ENCODE measurements at places on chromosomes 1 and 21.

- DNase-seq: no peak
- no peaks in the 10 kb centered on the region for H3K27me3 ChIP-seq
- peaks cover 16% of the 10 kb centered on the region for H3K4me1 ChIP-seq
- H3K27ac ChIP-seq: peak overlapping the region; percentile 15
- H3K4me3 ChIP-seq: no peak overlapping the region
Observed at GRCh38 chr1:32939655-32940371, 24.8 kb downstream of the RNF19B start.

- H3K27me3 ChIP-seq: no peaks in the 10 kb centered on the region
- H3K36me3 ChIP-seq: no peaks in the 10 kb centered on the region
- H3K4me3 ChIP-seq: no peak overlapping the region
- H3K4me1 ChIP-seq: no peaks in the 10 kb centered on the region
- H3K27ac ChIP-seq: no peak overlapping the region
- no peak for DNase-seq
Observed at GRCh38 chr1:163361123-163361934, 39.6 kb downstream of the NUF2 start.

DNA sequence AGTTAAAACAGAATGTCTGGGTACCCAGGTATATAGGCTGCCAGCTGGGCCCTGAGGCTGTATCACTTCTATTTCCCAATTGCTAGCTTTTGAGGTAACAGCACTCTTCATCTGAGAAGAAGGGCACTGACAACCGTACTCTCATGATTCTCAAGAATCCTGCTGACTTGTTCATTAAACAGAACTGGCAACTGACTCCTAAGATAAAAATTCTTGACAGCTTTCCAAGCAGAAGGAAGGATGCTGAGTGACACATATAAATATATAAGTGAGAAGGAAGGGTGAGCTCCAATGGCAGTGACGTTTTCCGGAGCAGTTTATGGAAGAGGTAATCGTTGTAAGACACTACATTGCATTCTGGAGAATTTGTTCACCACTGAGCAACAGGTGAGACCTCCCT lies 48.1 kb upstream of the NRIP1 start:
- no peak overlapping the region for H3K4me3 ChIP-seq
- H3K27ac ChIP-seq: no peak overlapping the region
- H3K27me3 ChIP-seq: no peaks in the 10 kb centered on the region
- no peaks in the 10 kb centered on the region for H3K36me3 ChIP-seq
- no peak for DNase-seq

- no peaks in the 10 kb centered on the region for H3K27me3 ChIP-seq
- peaks cover 86% of the 10 kb centered on the region for H3K36me3 ChIP-seq
- no peak overlapping the region for H3K27ac ChIP-seq
- H3K4me3 ChIP-seq: no peak overlapping the region
- no peak for DNase-seq
Observed at GRCh38 chr1:183543619-183544204, 46.5 kb downstream of the NCF2 start.

GRCh38 chr1:6434186-6434585 lies 9.6 kb downstream of the ESPN start:
- H3K36me3 ChIP-seq: no peaks in the 10 kb centered on the region
- no peak for DNase-seq
- H3K27me3 ChIP-seq: peaks cover 38% of the 10 kb centered on the region

DNA sequence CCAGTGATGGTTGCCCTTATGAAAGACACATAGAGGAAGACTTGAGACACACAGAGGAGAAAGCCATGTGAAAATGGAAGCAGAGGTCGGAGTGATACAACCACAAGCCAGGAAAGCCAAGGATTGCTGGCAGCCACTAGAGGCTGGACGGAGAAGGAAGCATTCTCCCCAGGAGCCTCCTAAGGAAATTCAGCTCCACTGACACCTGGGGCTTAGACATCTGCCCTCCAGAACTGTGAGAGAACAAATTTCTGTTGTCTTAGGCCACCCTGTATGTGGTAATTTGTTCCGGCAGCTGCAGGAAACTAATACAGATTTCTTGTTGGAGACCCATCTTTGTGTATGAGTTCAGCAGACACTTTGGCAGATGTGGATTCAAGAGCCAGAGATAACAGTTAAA lies 126.9 kb upstream of the ATP1A1 start:
- no peak for DNase-seq
- no peak overlapping the region for H3K27ac ChIP-seq
- no peak overlapping the region for H3K4me3 ChIP-seq
- H3K4me1 ChIP-seq: peaks cover 14% of the 10 kb centered on the region
- no peaks in the 10 kb centered on the region for H3K36me3 ChIP-seq

DNA sequence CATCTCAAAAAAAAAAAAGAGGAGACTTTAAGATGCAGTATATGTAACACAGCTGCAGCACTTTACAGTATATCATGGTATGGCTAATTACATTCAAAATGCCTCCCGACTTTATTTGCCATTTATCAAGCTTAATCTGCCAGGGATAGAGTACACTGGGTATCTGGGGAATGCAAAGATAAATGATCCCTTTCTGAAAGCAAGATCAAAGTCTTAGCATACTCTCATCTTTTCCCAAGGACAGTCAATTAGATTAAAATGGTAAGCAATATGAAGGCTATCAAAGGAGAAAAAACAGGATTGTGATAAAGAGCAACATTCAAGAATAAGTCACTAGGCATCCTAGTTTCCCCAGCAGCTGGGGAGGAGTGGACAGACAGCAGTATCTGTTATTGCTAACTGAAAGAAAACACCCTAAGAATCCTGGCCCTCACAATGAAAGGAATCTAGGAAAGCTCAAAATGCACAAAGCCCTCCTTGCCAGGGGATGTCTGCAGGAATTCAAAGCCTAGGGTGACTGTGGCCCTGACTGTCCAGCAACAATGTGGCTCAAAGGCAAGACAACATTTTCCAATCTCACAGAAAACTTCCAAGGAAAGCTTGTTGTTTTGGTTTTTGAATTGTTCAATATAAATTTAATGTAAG lies 56.7 kb upstream of the RAP1GAP start:
- peaks cover 83% of the 10 kb centered on the region for H3K36me3 ChIP-seq
- H3K27ac ChIP-seq: no peak overlapping the region
- no peaks in the 10 kb centered on the region for H3K27me3 ChIP-seq
- H3K4me3 ChIP-seq: no peak overlapping the region
- peaks cover 13% of the 10 kb centered on the region for H3K4me1 ChIP-seq
